NCI-H187 (cell line): ENCODE measurements at places on chromosomes 3 and 15.

DNA sequence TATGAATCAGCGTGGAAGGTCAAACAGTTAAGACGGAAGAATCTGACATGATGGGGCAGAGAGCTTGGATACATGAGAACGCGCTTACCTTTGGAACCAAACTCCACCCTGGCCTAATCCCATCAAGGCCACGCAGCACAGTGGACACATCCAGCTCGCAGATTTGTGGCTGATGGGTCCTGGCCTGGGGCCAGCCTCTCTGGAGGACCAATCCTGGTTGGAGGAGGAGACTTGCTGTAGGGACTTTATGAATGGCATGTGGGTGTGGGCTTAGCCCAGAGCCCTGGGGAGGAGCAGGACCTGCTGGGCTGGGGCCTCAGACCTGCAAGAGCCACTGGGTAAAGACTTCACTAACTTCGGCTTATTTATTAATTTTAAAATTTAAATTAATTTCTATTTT lies 73.4 kb upstream of the ANKRD34C start:
- no peak for DNase-seq

GRCh38 chr15:60389261-60390077 lies 8.3 kb downstream of the ANXA2 start:
- DNase-seq = no peak

DNA sequence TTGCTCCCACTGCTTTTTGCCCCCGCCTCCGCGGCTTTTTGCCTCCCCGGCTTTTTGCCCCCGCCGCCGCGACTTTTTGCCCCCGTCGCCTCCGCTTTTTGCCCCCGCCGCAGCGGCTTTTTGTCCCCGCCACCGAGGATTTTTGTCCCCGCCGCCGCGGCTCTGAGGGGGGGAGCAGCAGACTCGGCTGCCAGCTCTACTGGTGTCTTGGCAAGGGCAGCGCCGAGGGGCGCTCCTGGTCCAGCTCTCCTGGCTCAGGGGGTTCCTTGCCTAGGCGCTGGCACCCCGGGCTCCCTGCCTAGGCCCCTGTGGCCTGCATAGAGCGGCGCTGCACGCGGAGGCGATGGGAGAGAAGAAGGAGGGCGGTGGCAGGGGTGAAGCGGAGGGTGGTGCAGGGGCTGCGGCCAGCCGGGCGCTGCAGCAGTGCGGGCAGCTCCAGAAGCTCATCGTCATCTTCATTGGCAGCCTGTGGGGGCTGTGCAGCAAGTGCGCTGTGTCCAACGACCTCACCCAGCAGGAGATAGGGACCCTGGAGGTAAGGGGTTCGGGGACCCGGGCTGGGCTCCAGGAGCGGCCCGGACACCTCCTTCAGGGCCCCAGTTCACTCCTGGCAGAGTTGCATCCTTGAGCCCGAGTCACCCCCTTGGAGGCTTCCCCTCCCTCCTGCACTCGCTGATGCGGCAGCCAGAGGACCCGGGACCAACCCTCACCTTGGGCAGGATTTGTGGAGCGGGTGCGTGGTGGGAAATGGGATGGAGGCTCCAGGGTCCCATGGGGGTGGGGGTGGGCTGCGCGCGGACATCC lies 642.4 kb downstream of the GOLGA6L6 start:
- DNase-seq = no peak

DNA sequence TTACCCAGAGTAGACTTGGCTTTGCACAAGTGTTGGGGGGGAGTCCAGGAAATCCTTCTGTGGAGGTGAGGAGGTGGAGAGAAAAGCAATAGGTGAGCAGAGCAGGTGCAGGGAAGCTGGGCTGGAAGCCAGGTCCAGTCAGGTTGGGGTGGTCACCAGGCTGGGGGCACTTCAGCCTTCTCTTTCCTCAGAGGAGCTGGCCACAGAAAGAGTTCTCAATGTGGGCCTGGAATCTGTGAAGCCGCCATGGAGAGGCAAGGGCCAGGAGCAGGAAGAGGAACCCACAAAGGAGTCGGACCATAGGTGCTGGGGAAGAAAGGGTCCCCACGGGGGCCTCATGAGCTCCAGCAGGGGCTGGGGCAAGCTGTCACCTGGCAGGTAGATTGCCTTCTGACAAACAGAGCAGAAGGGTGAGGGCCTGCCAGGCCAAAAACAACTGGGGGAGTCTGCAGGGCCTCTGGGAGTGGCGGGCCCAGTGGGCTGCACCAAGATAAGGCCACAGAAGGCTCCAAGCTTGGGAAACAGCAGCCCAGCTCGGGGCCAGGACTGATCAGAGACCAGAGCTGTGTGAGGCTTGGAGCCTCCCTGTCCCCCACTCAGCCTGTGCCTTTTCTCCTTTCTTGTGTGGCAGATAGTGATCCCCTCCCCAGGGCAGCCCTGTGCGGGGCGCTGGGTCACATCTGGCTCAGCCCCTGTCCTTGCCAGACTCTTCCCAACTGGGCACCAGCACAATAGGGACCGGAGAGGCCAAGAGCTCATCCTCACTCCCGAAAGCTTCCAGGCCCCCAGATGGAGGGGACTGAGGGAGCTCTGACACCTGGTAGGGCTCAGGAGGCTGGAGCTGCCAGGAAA lies 53.0 kb upstream of the FGD5 start:
- no peak for DNase-seq

GRCh38 chr15:68704496-68705021 lies 116.1 kb downstream of the ANP32A start:
- no peak for DNase-seq

DNA sequence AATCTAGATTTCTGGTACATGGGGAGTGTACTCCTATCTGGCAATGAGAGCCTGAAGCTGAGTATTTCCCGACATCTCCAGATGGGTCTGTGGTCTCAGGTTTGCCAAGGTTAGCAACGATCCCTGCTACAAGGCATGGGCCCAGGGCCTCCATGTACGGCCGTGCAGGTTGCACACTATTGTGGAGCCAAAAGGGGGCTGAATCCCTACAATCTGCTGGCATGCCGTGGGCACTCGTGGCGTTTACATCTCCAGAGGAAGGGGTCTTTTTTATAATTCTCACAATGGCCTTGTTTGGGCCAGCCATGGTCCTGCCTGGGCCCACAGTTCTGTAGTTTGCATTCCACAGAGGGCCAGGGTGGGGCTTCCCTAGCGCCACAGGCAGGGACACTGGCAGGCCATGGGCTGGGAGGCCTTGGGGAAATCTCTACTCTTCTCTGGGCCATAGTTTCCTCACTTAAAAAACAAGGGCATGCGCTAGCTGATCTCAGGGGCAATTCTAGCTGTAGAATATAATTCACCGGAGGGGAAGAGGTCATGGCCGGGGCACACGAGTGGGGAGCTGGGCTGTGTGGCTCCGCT lies 68.9 kb upstream of the TLE3 start:
- no peak for DNase-seq

DNA sequence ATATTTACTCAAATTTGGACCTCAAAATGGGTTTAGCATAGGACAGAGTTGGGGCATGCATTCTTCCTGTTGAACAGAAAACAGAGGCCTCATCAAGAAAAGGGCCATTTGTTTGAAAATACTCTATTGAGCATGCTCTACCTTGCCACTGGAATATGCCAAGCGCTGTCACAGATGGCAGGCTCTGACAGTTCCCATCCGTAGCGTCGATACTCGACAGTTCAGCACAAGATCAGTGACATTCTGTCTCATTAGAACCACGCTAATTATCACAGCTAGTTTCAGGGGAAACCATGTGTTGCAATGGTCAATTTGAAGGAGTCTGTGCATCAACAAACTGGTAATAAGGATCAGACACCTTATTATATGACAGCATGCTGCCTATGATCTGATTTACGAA lies 54.5 kb downstream of the SATB1 start:
- DNase-seq = no peak

- DNase-seq = peak; percentile 33
These were observed 324.0 kb upstream of the LRRFIP2 start for GRCh38 chr3:37498126-37499039.

- DNase-seq = no peak
These were observed 284.1 kb upstream of the NR2E3 start for GRCh38 chr15:71526060-71526820.

- no peak for DNase-seq
These were observed 72.2 kb downstream of the SMAD6 start for GRCh38 chr15:66774001-66774814.

- no peak for DNase-seq
These were observed 439.4 kb upstream of the RBMS3 start for GRCh38 chr3:28841441-28841840.

DNA sequence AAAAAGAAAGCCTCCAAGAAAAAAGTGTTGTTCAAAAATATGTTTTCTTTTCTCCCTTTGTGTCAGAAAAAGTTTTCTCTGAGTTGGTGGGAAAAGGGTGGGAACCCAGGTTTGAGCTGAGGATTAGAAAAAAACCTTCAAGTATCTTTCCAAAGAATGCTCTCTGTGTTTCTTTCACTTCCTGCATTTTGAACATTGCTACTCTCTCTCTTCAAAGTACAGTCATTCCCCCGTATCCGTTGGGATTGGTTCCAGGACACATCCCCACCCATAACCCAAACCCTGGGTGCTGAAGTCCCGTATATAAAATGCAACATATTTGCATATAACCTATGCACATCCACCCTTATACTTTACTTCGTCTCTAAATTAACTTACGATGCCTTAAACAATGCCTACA lies 139.6 kb downstream of the TMCO5A start:
- DNase-seq = no peak

GRCh38 chr3:56320883-56321282 lies 147.4 kb downstream of the ERC2 start:
- DNase-seq = no peak

DNA sequence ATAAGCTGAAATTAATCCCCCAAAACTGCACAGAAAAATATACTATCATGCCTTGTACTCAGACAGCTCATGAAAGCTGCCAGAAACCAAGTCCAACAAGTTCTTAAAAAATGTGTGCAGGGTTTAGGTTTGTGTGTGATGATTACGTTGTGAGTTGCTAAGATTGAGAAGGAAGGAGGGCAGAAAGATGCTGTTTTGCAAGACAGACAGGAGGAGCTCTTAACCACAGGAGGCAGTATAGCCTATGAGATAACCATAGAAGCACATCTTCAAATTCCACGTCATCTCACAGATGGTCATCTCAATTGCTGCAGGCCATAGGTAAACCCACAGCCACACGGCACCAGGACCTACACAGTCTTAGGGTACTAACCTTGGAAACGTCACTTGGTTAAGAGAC lies 191.9 kb downstream of the STT3B start:
- DNase-seq = no peak

- DNase-seq = no peak
These were observed 357.2 kb downstream of the GABRG3 start for GRCh38 chr15:27328186-27328585.

- no peak for DNase-seq
These were observed 29.9 kb upstream of the SFMBT1 start for GRCh38 chr3:53075743-53076140.

DNA sequence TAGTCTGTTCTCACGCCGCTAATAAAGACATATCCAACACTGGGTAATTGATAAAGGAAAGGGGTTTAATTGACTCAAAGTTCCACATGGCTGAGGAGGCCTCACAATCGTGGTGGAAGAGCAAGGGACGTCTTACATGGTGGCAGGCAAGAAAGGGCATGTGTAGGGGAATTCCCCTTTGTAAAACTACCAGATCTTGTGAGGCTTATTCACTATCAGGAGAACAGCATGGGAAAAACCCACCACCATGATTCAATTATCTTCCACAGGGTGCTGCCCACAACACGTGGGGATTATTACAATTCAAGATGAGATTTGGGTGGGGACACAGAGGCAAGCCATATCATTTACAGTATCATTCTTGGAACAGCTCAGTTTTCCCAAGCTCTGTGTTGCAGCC lies 268.0 kb downstream of the SUCLG2 start:
- DNase-seq = no peak

DNA sequence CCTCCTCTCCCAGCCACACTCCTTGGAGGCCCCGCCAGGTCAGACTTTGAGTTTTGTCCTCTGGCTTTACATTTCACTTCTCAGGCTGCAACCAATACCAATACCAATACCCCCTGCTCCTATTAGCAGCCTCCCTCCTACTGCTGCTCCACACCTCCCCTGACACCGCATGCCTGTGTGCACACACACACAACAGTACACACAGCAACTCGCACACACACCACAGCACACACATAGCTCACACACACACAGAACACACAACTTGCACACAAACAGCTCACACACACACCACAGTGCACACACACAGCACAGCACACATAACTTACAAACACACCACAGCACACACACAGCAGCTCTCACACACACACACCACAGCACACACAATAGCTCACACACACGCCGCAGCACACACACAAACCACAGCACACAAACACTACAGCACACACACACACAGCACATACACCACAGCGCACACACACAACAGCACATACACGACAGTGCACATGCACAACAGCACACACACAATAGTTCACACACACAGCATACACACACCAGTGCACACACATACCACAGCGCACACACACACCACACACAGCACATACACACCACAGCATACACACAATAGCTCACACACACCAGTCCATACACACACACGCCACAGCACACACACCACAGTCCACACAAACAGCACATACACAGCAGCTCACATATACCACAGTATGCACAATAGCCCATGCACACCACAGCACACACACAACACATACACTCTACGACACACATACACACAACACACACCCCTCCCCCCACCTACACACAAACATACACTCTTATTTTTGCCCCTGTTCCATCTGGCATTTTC lies 204.7 kb downstream of the UACA start:
- DNase-seq = no peak

- DNase-seq = no peak
These were observed 69.3 kb downstream of the LRIG1 start for GRCh38 chr3:66431494-66431893.

- DNase-seq = no peak
These were observed 233.3 kb downstream of the OPA1 start for GRCh38 chr3:193826159-193826795.

GRCh38 chr3:46966811-46967210 lies 9.7 kb downstream of the CCDC12 start:
- no peak for DNase-seq

DNA sequence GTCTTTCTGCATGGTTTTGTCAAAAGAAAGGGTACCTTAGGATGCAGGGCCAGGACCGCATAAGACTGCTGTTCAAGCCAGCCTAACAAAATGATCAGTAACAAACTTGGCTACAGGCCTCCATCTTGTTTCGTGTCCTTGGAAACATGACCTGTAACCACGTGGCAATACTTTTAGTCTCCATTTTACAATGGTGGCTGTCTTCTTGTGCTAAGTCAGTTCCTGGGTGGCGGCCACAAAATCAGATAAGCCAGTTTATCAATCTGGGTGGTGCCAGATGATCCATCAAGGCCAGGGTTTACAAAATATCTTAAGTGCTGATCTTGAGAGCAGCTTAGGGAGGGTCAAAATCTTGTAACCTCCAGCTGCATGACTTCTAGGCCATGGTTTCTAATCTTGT lies 57.1 kb upstream of the GK5 start:
- DNase-seq = no peak

- DNase-seq = no peak
These were observed 371.5 kb upstream of the GOLIM4 start for GRCh38 chr3:168467115-168467714.

DNA sequence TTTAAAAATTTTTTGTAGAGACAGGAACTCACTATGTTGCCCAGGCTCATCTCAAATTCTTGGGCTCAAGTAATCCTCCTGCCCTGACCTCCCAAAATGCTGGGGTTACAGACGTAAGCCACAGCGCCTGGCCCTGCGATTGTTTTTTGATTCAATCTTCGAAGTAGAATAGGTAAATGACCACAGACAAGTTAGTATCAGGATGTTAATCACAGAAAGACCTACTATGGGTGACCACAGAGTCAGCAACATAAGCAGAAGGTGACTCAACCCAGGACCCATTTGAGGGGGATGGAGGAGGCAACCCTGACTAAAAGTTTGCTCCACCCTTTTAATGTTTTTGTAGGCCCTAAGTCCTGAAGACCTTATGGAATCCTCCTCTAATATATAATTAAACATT lies 10.0 kb upstream of the USP3 start:
- no peak for DNase-seq
